ENCODE measurements at places on chromosomes 4 and X.
A peak's percentile ranks its signal among the peaks of the same experiment; 100 is the strongest.

DNA sequence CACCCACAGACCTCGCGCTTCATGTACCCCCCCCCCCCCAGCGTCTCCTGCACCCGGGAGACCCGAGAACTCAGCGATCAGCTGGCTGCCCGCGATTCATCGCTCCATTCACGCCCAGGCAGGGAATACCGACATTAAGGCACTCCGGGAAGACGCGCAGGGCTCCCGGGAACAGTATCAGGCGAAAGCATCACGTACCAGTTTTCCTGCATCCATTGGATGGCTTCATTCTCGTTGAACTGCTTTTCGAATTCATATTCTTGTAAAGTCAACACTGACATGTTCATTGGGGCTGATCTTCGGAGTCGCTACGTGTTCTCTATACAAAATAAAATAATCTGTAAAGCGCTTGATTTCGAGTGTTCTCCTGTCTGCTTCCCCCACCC, 373 bp downstream of the ELOVL6 start:
- DNase-seq: no peak

DNA sequence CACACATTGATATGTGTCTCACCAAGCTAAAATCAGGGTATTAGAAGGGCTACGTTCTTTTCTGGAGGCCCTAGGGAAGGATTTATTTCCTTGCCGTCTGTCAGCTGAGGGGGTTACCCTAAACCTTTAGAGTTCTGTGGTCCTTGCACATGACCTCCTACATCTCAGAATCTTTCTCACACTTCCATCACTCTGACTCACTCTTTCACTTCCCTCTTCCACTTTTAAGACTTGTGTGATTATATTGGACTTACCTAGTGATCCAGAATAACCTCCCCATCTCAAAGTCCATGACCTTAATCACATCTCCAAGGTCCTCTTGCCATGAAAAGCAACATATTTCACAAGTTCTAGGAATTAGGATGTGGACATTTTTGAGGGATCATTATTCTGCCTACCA, 53.6 kb upstream of the FUNDC1 start:
- DNase-seq: peak; percentile 53

- no peak for DNase-seq
Measured at GRCh38 chr4:181687116-181687515, 556.1 kb upstream of the TENM3 start.

- no peak for DNase-seq
Measured at GRCh38 chr4:69970071-69970470, 4.5 kb upstream of the CSN2 start.

- DNase-seq: no peak
Measured at GRCh38 chr4:172962564-172963353, 205.9 kb upstream of the GALNT7 start.

- no peak for DNase-seq
Measured at GRCh38 chr4:8819473-8820177, 52.0 kb downstream of the HMX1 start.

- DNase-seq: no peak
Measured at GRCh38 chr4:181437895-181438294, 805.3 kb upstream of the TENM3 start.

DNA sequence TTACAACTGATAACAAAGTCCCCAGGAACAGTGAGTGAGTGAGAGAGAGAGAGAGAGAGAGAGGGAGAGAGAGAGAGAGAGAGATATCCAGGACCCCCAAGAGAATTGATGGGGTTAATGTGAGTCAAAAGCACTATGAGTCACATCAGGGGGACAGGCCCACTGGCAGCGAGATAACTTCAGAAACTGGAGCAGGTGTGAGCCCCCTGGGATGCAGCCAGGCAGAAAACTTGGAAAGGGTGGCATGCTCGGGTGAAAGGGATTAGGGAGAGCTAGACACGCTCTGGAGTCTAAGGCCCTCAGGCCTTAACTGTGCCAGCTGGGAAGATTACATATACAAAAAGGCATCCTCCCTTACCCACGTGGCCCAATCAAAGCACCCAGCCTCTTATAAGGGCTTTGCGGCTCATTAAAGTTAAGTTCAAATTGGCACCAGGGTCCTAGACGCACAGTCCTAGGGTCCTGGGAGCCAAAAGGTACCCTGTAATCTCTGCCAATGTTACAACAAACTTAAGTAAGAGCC, 841 bp downstream of the ACOT9 start:
- DNase-seq: peak; percentile 44

DNA sequence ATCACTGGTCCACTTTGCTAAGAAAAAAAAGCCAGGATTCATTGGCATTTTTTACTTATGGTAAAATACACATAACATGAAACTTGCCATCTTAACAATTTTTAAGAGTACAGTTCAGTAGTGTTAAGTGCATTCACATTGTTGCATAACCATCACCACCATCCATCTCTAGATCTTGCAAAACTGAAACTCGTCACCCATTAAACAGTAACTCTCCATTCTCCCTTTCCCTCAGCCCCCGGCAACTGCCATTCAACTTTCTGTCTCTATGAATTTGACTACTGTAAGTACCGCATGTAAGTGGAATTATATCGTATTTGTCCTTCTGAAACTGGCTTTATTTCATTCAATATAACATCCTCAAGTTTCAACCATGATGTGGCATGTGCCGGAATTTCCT, 56.3 kb upstream of the LNX1 start:
- DNase-seq: peak; percentile 25

DNA sequence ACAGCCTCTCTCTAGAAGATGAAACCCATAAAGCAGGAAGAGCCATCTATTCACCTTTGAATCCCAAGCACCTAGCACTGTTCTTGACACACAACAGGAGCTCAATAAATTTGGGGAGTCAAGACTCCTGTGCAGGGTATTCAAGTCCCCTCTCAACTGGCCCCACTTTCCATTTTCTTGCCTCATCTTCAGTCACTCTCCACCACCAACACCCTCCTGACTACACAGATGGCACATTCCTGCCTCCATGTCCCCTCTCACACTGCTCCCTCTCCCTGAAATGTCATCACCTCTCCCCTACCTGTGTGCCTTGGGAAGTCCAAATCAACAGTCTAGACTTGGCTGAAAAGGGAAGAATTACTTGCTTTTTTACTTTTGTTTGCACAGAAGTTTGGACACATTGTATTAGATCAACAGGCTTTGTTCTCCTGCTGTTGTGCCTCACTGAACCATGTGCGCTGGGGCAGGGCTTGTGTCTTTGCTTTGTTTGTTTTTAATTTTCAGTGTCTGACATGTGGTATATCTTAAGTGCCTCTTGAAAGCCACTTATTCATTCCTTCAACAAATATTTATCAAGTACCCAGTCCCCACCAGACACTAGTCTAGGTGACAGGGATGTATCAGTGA, 85.1 kb downstream of the APBB2 start:
- DNase-seq: no peak

DNA sequence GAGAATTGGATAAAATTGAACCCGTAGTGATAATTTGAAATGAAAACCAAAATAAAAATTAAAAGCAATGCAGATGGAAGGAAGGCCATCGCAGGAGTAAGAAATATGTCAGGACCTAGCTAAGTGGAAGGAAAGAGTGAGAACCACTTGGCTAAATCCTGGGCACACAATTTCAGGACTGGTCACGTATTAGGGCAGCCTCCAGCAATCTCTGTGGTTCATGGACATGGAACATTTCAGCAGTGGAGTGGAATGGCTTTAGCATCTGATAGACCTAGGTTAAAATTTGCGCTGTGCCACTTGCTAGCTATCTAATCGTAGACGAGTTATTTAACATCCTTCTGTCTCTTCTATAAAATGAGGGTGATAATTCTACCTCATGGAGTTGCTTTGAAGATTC, 71.1 kb downstream of the DCK start:
- no peak for DNase-seq

DNA sequence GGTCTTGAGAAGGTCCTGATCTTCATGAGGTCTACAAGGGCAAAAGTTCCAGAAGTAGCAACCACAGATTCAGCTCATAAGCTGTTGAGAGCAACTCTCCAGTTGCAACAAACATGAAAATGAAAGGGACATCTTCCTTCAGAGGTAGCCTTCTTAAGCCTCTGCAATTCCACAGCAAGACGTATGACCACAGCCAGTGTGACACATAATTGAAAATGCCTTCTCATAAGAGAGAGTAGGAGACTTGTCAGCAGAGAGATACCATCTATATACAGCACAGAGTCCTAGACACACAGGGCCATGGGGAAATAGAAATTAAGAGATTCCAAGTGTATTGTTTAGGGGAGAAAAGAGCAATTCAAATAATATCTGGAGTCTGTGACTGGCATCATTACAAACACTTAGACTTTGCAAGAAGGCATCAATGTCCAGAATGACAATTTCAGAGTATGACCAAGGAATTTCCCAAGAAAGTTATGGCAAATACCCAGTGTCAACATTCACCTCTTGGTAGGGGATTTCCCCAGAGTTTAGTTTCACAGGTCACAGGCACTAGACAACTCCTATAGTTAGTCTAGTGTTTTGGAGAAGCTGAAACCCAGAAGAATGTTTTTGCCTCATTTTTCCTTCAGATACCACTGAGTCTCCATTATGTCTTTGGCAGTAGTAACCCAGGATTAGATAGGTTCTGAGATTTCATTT, 340.3 kb downstream of the ZNF674 start:
- peak; percentile 2 for DNase-seq

DNA sequence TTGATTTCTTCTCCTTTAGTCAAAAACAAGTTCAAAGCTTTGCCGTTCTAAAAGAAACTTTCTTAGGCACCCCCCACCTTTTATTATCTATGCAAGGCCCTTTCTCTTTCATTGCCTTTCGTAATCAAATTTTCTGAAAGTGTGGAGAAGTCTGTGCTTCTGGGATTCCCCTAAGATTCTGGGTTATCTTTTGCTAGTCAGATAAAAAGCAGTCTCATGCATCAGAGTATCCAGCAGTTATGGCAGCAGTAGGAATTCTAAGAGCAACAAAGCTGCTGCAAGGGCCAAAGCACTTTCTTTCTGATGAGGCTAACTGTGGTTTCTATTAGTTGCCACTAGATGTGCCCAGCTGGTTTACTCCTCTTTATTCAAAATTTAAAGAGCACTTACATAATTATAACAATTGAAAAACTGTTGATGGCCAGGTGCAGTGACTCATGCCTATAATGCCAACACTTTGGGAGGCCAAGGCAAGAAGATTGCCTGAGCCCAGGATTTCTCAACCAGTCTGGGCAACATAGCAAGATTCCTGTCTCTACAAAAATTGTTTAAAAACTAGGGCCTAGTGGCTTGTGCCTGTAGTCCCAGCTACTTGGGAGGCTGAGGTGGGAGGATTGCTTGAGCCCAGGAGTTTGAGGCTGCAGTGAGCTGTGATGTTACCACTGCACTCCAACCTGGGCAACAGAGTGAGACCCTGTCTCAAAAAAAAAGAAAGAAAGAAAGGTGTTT, 296.2 kb downstream of the PAPSS1 start:
- DNase-seq: no peak

DNA sequence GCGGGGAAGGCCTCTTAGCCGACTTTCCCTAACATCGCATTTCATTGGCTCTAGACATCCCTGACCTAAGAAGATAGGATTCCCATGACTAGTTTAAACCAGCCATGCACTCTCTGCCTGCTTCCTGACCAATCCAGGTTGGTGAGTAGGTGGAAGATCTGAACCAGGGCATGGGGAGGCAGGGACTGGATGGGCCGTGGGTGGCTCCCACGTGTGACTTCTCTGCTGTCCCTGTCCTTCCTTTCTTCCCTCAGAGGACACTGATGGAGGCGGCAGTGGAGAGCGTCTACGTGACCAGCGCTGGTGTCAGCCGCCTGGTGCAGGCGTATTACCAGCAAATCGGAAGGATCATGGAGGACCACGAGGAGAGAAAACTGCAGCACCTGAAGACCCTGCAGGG, 90.7 kb downstream of the EVC start:
- no peak for DNase-seq

DNA sequence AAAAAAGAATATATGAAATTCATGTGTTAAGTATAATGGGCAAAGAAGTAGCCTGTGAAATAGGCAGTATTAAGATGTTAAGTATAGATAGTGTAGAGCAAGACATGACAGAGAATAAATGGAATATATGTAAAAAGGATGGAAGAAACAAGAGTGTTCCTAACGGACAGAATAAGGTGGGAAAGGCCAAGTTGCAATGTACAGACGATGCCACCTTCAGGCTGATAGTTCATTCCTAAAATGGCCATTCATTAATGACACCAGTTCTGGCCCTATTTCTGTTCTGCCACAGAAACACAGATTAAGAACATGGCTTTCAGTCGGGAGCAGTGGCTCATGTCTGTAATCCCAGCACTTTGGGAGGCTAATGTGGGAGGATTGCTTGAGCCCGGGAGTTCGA, 4.4 kb upstream of the FAM184B start:
- DNase-seq: no peak

DNA sequence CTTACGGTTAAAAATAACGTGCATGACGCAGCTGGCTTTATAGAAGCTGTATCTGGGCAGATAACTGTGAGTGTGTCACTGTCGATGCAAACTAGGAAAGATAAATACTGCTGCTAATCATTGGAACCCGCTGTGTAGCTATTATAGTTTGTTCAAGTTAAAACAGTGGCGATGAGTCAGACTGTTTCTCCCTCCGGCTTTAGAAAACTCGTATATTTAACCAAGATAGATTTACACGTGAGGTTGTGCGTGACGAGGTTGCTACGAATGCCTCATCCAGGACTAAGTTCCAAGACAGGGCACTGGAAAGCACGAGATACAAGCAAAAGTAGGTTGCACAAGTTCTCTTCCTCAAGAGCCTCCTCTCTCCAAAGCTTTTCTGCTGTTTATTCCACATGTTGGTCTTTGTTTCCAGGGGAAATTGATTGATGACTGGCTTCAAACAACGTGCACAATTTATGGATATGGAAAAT, 270.7 kb downstream of the FBXW7 start:
- no peak for DNase-seq

- DNase-seq: peak; percentile 1
Measured at GRCh38 chrX:44536198-44536597, 6.5 kb downstream of the FUNDC1 start.

DNA sequence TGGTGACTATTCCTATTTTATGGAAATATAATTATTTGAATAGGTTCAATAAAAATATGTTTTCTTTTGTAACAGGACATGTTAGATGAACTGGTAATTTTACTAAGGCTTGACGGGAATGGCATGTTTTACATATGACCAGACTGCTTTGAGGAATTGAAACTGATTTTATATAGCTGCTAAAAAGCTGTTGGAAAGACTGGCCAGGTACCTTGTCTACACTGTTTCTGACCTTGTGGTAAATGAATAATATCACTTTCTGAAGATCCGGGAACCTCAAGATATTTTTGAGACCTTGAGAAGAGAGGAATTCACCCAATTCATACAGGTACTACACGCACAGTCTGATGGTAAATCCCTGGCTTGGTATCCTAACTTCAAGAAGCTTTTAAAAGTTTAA, 42.1 kb upstream of the USP46 start:
- DNase-seq: no peak

GRCh38 chr4:14743601-14744000, 258.7 kb upstream of the CPEB2 start:
- no peak for DNase-seq
